ENCODE measurements at places on chromosomes 16 and 17.

DNA sequence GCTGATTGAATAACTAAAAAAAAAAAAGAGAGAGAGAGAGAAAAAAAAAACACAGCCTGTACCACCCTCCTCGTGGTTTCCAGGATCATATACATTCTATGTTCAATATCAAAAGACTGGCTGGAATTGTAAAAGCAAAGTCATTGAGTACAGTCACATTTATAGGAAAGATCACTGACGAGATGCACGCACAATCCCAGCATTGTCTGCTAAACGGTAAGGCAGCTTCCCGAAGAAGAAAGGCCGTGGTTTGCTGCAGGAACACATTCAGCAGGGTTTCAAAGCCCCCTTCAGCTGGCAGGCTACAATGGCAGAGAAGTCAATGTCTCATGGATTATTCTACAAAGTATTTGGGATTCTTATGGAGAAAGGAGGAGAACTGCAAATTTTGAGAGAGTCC lies 9.3 kb downstream of the NQO1 start:
- no peak for DNase-seq

DNA sequence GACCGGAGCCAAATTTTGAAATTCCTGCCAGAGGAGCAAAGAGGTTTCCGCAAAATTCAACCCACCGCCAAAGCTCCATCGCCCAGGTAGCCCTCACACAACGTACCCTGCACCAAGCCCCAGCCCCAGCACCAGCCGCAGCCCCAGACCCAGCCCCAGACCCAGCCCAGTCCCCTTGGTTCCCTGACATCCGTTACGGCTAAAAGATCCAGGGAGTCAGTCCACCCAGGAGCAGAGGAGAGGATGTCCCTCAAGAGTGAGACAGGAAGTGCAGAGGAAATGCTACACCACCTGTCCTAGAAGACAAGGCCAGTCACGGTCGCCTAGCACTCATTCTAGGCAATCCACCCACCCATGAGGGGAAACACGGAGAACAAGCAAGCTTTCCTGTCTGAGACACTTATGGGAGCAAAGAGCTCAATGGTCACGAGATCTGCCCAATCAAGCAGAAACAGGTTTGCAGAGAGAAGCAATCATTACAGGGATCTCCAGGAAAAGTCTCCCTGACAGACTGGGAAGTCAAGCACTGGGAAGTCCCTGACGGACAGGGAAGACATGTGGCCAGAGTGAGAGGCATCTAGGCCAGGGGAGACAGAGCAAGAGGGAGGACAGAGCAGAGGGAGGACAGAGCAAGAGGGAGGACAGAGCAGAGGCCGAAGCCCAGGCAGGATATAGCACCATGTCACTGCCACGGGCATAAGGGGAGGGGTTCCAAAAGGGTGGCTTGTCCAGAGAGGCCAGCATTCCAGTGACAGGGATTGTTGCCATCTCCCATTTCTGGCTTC lies 15.0 kb upstream of the KCNJ18 start:
- DNase-seq: no peak

DNA sequence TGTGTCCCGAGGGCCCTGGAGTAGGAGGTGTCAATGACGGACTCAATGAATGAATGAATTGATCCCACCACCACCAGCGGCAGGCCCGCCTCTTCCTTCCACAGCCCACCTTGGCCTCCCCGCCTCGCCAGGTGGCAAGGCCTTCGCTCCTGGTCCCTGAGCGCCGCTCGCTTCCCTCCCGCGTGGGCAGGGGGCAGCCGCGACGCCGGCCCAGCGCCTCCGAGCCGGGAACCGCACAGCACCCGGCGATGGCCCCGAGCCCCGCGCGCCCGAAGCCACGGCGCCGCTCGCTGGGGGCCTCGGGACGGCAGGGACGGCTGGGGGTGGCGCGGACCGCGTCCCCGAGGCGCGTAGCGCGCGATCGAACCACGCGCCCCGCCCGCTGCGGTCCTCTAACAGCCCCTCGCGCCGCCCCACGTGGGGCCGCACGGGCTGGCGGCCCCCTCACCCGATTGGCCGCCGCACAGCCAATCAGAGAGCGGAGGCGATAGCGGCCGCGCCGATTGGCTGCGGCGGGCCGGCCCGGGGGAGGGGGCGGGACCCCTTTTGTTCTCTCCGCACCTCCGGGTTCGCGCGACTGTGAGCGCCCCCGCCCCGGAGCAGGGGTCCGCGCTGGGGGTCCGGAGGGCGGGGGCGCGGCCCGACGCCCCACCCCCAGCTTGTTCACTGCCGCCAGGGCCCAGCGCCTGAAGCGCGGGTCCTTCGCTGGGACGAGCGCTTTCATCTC lies 31.4 kb downstream of the ACTG1 start:
- DNase-seq: no peak

DNA sequence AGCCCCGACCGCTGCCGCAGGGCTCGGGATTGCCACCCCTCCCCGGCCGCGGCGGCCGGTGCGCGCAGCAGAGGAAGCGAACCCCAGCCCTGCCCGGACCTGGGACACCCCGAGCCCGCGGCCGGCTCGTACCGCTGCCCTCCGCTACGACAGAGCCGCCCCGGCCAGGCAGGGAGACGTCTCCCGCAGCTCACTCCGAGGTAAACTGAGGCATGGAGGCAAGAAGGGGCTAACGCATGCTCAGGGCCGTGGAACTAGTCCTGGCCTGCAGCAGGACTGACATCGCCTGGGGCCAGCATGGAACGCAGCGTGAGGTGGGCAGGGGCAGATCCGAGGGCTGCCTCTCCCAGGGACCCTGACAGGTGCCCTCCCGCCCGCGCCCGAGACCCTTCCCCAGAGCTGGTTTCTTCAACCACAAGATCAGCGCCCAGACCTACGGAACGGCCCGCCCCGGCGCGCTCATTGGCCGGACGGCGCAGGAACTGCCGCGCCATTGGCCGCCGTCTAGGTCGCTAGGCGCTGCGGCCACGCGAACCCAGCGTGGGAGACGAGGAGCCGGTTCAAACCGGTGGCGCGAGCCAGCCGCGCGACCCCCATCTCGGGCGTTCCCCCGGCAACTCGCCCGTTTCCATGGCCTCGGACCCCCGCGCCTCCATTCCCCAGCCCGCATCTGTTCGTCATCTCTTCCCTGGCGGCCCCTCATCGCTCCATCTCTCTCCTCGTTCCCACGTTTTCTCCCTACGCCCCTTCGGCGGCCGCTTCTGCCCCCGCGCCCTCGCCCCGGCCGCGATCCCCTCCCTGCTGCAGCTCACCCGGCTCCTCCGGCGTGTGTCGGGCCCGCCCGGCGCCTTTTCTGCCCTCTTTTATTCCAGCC lies at the start of gene SLC43A2:
TSS of gene SLC43A2 (minus strand) at position 853 of the 874 bp plus-strand sequence. CDS start 960 bp downstream, outside the sequence.
- no peak for DNase-seq

- no peak for DNase-seq
Observed at GRCh38 chr16:72013888-72014581, 5.5 kb downstream of the DHODH start.

DNA sequence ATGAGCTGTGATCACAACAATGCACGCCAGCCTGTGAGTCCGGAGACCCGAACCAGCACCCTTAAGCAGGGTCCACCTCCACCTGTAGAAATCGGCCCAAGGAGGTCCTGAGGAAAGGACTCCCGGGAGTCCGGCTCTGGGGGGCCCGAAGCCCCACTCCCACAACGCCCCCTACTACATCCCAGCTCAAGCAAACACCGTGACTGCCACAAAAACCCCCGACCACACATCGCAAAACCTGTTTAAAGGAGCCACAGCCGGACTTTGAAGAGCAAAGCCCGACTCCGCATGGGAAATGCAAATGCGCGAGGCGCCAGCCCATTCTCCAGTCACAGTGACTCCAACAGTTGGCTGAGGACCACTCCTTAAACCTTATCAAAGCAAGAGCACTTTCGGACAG lies 682.4 kb downstream of the KCNJ18 start:
- no peak for DNase-seq

GRCh38 chr17:47095268-47095667 lies 93.8 kb downstream of the CDC27 start:
- DNase-seq: no peak

- no peak for DNase-seq
Observed at GRCh38 chr16:81592353-81592866, 147.8 kb downstream of the CMIP start.

DNA sequence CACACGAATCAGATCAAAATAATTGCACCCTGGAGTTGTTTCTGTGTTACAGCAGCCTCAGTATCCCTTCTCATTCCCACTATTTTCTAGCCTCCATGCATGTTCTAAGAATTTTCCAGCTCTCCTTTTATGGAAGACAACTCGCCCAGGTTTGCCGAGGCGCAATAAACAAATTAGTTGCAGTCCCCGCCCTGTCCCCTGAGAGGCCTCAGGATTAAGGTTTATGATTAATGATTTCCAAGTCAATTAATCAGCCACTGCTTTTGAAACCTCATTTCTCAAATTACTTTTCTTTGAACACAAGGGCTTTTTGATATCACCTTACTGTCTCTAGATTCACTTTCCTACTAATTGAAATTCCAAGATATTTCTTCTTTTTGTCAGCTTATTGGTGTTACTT lies 138.3 kb upstream of the HSBP1 start:
- no peak for DNase-seq

- no peak for DNase-seq
Observed at GRCh38 chr17:81550830-81551457, 1.2 kb downstream of the FAAP100 start.

DNA sequence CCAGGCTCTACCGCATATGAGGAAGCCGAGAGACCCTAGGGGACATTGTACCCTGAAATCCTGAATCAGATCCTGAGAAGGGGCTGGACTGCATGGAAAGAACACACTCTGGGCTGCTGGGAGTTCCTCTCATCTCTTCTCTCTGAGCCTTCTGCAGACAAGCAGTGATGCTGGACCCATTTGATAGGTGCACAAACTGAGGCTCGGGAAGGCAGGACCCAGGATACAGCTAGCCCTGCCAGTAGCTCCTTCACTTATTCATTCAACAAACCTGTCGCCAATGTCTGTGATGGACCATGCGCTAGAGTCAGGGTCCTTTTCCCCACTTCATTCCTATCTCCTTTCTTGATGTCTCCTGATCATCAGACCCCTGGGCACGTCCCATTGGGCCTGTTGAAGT lies 1.9 kb downstream of the SBK1 start:
- no peak for DNase-seq

- DNase-seq: no peak
Observed at GRCh38 chr17:40563220-40564052, 1.8 kb downstream of the CCR7 start.

DNA sequence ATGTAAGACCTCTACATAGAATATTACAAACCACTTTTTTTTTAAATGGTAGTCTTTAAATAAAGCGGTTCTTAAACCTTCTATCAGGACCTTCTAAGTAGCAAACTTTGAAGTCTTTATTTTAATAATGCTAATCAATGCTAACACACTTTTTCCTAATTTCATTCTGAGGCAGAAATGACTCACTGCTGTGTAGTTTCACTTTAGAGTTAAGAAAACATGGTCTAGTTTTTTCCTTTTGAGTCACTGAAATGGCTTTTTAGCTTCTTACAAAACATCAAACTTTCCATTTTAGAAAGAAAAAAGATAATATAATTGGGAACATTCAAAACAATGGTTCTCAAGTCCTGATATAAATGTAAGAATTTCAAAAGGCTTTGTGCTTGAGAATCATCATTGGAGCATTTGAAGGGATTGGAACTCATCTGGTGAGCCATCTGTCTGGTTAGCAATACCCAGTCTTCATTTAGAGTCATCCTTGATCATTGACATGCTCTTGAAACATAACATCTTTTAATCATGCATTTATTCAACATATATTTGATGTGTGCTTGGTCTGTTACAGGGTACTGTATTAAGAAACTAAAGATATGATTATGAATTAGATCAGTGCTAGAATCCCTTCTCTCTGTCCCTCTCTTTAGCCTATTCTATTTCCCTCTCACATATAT lies 258.3 kb upstream of the MON1B start:
- DNase-seq: no peak

DNA sequence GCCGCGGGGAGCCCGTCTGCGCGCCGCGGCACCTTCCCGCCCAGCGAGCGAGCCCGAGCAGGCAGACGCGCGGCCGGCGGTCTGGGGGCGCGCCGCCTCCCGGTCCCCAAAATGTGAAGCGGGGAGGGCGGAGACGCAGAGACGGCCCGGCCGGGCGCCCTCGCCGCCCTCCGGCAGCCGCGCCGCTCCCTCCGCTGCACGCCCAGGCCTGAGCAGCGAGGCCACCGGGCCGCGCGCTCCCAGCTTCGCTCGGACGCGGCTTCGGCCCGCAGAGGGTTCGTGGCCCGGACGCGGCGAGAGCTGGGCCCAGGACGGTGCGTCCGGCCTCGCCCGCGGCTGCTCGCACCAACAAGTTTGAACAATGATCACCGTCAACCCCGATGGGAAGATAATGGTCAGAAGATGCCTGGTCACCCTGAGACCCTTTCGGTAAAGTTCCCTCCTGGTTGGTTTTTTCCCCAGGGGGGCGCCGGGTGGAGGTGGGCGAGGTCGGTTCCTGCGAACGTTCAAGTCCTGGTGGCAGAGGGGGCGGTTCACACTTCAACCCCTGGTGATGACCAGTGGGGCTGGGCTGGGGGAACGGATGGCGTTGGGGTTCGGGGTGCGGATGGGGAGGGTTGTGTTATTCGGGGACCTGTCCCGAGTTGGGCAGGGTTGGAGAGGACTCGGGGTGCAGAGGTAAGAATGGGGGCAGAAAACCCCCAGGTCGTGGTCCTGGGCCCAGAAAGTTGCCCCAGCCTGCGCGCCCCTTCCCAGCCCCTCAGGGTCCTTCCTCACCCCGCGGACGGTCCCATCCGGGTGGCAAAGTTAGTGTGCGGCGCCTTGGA lies 678 bp downstream of the MGAT5B start:
- DNase-seq: no peak

GRCh38 chr16:19488213-19488640 lies 33.7 kb downstream of the GDE1 start:
- DNase-seq: no peak

- no peak for DNase-seq
Observed at GRCh38 chr16:600781-601180, 10.9 kb downstream of the RAB40C start.

Measured in AG04450 (cell line).